Fibroblast of villous mesenchyme (primary cell): ENCODE measurements at places on chromosomes 5 and 9. TPM values are rescaled to one million over a fixed set of nuclear protein-coding genes. Genes with fewer than 3 reads are reported as not detected.

RAD17 gene
- 21.3 and 27.2 TPM in 2 replicates for total RNA-seq

DNA sequence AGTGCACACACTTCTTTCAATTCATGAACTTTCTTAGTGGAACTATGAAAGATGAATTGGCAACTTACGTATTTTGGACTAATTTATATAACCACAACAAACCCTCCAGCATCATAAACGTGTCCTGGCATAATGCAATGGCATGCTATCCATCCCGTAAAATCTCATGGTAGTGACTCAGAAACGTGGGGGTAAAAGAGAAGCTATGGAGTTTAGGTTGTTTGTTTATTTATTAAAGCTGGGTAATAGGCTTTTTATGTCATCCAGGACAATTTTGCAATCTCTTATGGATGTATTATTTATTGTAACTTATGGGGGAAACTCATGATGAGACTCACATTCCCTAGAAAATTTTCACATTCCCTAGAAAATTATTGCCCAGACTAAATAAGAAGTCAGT is 106.3 kb downstream of the GDA start:
- DNase-seq = no peak

PCDHB13 gene
- under 0.01 and 0.32 TPM in 2 replicates for total RNA-seq

ELAVL2 gene
- not detected in 2 replicates for total RNA-seq
